ENCODE measurements at places on chromosomes 12 and 14.

GRCh38 chr12:112167718-112168525, 42.6 kb downstream of the TRAFD1 start:
- no peak for DNase-seq

DNA sequence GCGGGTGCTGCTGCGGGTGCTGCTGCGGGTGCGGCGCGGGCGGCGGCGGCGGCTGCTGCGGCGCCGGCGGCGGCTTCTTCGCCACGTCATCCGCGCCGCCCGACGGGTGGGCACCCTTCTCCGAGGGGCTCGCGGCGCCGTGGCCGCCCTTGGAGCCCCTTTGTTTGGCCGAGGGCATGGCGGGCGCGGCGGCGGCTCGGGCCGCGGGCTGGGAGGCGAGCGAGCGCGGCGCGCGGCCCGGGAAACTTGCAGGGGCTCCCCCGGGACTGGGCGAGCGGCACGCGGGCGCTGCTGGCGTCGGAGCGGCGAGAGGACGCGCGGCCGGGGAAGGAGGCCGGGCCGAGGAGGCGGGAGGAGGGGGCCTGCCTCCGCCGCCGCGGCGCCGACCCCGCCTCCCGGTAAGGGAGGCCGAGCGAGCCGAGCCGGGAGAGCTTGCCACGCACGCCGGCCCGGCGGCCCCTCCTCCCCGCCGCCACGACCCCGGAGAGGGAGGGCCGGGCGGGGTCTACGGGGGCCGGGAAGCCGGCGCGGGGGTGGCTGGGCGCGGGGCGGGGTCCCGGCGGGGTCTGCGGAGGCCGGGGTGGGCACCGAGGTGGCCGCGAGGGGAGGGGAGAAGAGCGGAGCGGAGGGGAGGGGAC, at the start of gene CKAP4:
Gene CKAP4, minus strand, starts transcription at position 347 of the 638 bp plus-strand sequence. Its CDS starts 169 bp downstream, at position 178.
- DNase-seq, result peak; percentile 80

- no peak for DNase-seq
Measured at GRCh38 chr14:61625165-61625564, 70.1 kb upstream of the HIF1A start.

- no peak for DNase-seq
Measured at GRCh38 chr12:19273482-19274330, 144.2 kb downstream of the PLEKHA5 start.

- no peak for DNase-seq
Measured at GRCh38 chr12:11916771-11917170, 154.0 kb upstream of the BCL2L14 start.

DNA sequence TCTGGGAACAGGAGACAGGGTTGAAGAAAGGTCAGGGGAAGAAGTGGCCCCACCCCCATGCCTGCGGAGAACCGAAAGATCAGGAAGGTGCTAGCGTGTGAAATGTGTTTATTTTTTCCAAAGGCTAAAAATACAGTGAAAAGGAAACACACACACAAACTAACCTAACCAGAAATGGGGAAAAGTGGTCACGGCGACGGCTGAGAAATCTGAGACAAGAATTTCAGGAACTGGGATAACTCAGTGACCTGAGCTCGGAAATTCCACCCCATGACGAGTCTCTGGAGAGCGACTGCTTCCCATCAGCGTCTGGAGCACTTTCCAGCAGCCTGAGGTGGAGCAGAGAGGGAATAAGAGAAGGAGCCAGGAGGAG, 16.6 kb upstream of the RND1 start:
- DNase-seq, result no peak

- DNase-seq, result no peak
Measured at GRCh38 chr12:118467641-118468305, 91.4 kb downstream of the SUDS3 start.

DNA sequence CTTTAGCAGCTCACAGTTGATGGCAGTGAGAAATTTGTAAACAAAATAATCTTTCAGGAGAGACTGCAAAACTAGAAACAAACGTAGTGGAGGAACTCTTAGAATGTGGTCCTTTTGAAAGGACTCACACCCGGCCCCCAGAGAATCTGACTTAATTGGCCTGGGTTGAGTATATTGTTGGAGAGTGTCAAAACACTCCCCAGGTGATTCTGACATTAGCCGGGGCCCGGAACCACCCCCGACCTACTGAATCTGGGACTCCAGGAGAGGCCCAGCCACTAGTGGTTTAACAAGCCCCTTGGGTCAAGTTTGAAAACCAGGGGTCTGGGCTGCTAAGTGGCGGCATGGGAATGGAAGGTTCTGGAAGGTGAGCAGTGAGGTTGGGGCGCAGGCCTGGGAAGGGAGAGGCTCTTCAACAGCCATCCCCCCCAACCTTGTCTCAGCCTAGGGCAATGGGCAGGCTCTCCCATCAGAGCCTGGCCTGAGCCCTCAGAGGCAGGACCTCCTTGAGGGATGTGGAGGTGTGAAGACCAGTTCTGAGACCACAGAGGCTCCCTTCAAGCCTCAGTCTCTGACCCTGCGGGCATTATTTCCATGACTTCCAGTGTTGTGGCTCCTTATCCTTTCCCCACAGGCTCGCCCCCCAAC, 1.1 kb upstream of the ELK3 start:
- DNase-seq, result no peak

GRCh38 chr12:44874981-44875416, 1.1 kb downstream of the NELL2 start:
- DNase-seq, result no peak

DNA sequence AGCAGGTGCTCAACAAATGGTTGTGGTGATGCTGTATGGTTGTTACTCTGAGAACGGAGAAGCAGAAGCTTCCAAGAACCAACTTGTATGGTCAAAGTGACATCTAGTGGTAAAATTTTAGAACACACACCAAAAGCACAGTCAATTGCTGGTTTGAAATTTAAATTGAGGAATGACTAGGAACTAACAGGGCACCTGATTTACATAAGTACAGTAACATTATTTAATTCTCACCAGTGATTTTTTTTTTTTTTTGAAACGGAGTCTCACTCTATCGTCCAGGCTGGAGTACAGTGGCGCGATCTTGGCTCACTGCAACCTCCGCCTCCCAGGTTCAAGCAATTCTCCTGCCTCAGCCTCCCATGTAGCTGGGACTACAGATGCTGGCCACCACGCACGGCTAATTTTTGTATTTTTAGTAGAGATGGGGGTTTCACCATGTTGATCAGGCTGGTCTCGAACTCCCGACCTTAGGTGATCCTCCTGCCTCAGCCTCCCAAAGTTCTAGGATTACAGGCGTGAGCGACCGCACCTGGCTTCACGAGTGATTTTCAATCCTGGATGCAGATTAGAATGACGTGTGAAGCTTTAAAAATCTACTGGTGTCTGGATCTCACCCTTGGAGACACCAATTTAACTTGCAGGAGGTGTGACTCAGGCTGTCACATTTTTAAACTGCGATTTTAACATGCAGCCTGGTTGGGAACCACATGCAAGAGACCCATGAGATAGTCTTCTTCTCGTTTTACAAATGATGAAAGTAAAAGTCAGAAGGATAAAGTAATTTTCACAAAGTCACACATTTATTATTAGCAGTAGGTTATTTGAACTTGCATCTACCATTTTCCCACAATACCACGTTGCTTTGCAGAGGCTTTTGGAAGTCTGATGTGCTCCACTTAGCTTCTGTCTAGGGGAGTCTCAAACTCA, 14.1 kb upstream of the NUMB start:
- no peak for DNase-seq

- DNase-seq, result no peak
Measured at GRCh38 chr14:69034612-69035262, 55.6 kb upstream of the ACTN1 start.

GRCh38 chr12:126734710-126735109, 1532.3 kb upstream of the TMEM132C start:
- no peak for DNase-seq

DNA sequence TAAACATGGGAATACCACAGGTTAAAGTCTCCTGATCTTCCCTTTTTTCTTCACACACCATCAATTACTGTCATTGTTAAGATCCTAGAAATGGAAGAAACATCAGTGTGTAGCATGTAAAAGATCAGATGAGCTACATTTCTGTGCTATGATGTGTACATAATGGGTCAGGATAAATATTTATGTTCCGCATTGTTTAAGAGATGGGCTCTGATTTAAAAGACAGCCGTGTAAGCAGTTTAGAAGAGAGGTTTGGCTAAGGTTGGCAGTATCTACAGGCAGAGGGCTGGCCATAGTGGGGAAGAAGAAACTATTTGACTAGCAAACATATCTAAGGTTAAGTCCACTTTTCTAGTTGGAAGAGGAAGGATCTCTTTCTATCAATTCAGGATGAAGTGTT, 49.4 kb downstream of the LRRC9 start:
- no peak for DNase-seq

- no peak for DNase-seq
Measured at GRCh38 chr12:112964067-112964670, 14.2 kb upstream of the OAS2 start.

DNA sequence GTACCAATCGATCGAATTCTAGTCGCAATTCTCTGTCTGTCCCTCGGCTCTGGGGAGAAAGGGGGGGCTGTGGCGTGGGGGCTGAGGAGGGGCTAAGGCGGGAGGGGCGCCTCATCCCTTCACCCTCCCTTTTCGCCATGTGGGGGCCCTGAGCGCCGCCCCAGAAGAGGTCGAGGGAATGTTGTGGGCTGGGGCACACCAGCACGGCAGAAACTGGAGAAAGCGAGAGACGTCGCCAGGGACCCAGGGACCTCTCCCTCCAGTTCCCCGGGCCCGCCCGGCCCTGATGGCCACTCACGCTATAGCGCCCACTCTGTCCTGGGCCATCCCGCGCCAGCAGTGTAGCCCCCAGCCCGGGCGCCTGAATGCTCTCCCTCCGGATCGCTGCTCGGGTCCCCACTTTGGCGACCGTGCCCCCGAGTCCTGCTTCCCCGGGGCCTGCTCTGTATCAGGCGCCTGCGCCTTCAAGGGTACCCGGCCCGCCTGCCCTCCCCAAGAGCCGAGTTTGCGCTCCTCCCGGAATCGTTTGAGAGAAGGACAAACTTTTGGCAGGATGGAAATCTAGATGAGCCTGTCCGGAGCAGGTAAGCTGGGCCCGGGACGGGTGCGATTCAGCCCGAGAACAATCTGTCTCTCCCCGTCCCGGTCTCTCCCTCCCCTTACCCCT, 62.6 kb downstream of the SMUG1 start:
- no peak for DNase-seq

DNA sequence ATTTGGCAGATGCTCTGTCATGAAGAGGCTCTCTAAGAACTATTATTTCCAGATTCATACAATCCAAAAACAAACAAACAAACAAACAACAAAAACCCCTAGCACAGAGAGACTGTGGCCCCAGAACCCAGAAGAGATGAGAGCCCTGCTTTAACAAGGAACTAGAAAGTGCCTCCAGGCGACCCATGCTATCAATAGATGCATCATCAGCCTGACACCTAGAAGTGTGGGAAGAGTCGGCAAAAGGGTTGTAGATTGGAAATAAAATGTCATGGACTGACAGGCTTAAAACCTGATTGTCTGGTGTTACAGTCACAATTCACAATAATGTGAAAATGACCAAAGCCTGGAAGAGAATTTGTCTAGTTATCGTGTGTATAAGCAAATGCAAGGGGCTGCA, 50.6 kb upstream of the FLRT2 start:
- DNase-seq, result no peak

DNA sequence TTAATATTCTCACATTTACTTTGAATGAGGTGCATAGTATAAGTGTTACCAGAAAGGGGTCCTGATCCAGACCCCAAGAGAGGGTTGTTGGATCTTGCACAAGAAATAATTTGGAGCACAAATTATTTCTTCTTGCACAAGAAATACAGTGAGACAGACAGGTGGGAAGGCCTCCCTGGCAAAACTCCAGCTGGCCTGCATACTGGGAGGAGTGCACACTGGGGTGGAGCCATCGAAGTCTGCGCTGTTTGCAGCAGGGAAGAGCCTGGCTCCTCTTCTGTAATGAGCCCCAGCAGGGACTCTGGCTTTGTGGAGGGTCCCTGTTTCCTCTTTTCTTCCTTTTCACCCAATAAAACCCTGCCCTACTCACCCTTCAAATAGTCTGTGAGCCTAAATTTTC, 141.6 kb downstream of the GLT1D1 start:
- no peak for DNase-seq

DNA sequence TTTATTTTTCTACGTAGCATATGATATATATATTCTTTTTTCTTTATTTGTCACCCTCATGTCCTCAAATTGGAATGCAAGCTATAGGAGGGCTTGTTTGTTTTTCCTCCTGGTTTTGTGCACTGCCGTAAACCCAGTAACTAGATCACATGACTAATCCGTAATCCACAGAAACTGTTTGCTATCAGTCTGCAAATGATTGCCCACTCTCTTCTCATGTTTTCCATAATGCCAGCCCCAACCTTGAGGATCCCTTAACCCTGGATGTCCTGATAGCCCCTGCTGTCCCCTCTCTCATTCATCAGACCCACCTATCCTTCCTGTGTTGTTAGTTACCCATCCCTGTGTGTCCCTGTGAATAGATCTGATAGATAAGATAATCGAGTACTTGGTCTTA, 94.0 kb downstream of the TSPAN9 start:
- DNase-seq, result no peak

DNA sequence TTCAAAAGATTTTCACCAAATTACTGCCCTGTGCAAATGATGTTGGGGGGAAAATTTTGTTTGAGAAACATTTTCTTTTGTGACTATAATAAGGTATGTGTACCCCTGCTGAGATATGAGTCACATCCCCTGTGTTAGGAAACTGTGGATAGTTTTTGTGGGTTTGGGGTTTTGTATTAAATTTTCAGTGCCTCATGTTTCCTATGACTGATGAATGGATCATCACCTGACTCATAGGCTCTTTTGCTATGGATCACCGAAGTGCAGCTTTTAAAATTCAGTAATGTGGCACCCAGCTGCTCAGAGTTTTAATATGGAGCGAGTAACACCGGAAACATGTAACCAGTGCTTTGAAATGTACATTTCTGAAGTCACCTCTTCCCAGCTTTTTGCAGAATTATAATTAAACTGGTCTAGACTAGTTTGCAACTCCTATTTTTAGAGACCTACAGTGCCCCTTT, 167.4 kb upstream of the HMGA2 start:
- DNase-seq, result no peak

DNA sequence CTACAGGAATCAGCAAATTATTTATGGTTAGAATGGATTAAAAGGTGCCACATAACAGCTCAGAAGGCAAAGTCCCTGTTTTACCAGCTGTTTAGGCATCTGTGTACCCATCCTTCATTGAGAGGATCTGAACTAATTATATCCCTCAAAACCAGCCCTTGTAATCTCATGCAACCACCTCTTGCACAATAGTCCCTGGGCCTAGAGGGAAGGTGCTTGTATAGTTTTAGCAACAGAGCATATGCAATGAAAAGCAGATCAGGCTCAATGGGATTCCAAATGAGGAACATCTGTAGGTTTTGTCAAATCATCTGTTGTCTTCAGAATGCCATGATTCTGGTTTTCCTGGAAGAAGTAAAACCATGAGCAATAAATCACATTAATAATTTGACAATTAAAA, 26.0 kb upstream of the GLIPR1L2 start:
- DNase-seq, result no peak

GRCh38 chr12:131028587-131029338, 75.1 kb downstream of the ADGRD1 start:
- DNase-seq, result no peak

GRCh38 chr12:50221228-50222008, 54.2 kb upstream of the CERS5 start:
- DNase-seq, result no peak

GRCh38 chr12:125121106-125121505, 55.9 kb downstream of the AACS start:
- DNase-seq, result no peak

Data from mesothelial cell of epicardium (in vitro differentiated cells).